ENCODE measurements at places on chromosomes 7 and 10.

- DNase-seq = no peak
Measured at GRCh38 chr10:119872610-119872859, at the start of gene MCMBP. Gene MCMBP, minus strand, starts transcription at chr10:119872843. Its CDS starts 259 bp downstream, at chr10:119872584.

DNA sequence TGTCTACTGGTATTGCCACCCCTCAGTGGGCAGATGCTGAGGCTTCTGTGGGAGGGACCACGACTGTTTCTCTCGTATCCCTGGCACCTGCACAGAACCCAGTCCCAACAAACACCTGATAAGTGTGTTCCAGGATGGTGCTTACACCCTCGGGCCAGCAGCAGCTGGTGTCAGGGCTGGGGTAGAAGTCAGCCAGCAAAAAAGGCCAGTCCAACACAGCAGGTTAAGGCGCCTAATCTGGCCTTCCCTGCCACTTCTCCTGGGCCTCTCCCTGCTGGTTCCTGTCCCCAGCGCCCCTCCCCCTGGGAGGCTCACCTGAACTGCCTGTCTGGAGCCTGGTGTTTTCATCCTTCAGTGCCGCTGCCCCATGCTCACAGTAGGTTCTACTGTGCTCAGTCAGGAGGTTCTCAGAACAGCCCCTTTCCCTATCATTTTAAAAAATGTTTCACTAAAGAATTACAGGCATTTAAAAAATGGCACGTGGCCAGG, 20.0 kb downstream of the PODXL start:
- DNase-seq = no peak

- DNase-seq = no peak
Measured at GRCh38 chr7:29457565-29458011, 106.0 kb upstream of the PRR15 start.

DNA sequence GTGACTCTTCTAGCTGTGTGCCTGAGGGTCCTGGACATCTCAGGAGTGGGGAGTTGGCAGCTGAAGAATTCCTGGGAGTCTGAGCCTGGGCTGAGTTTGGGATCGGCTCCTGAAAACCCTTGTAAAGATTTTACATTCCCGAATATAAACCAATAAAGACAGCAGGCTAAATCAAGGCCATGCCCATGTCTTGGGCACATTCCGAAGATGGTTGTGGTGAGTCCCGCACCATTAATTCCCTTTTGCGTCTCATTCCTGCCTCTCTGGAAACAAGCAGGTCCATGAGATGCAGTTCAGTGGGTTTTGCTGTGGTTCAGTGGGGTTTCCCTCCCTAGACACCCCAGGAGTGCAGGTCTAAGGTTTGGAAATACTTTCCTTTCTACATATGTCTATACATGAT, 90.9 kb downstream of the COL26A1 start:
- DNase-seq = no peak

GRCh38 chr10:5443429-5443828, 31.1 kb downstream of the NET1 start:
- DNase-seq = no peak

- no peak for DNase-seq
Measured at GRCh38 chr10:48496831-48497779, 107.8 kb downstream of the ARHGAP22 start.

GRCh38 chr7:117350027-117350426, 27.2 kb upstream of the WNT2 start:
- DNase-seq = no peak

DNA sequence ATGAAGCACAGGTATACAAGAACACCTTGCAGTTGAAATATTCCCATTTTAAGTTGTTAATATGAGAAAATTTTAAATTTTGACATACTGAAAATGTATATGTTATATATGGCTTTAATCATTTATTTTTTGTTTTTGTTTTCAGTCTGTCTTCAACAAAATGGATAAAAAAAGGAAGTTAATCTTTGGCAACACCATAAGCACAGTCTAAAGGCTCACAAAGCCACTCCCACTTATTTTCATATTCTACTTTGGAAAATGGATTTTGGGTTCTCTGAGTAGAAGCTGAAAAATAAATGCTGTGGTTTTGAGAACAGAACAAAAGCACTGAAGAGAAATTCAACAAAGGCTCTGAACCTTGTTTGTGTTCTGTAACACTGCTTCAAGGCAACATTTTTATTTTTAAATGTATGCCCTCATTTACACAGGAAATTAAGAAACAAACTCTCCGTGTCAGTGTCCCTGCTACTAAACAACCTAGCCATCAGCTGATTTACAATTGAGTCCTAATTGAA, 81.3 kb upstream of the LRRN3 start:
- no peak for DNase-seq

DNA sequence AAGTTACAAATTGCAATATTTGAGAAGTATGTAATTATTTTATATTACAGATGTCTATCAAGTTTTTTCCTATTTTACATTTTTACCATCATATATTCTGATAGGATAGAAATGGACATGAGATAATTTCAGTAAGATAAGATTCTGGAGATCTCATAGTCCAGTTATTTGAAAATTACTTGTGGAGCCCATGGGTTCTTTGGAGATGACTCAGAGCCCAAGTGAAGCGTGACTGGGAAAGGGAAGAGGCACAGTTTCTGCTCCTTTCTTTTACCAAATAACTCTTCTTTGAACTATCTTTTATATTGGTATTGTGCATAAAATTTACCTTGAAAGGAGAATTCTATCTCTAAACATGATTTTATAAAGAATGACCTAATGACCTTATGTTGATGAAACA, 2.4 kb downstream of the CD36 start:
- no peak for DNase-seq
